ENCODE measurements at places on chromosomes 7 and 10.

- no peak for DNase-seq
Observed at GRCh38 chr7:47179812-47180515, 401.9 kb downstream of the TNS3 start.

- DNase-seq: no peak
Observed at GRCh38 chr10:77638321-77639101, 903 bp upstream of the KCNMA1 start.

GRCh38 chr7:17521437-17521836, 223.0 kb downstream of the AHR start:
- no peak for DNase-seq

DNA sequence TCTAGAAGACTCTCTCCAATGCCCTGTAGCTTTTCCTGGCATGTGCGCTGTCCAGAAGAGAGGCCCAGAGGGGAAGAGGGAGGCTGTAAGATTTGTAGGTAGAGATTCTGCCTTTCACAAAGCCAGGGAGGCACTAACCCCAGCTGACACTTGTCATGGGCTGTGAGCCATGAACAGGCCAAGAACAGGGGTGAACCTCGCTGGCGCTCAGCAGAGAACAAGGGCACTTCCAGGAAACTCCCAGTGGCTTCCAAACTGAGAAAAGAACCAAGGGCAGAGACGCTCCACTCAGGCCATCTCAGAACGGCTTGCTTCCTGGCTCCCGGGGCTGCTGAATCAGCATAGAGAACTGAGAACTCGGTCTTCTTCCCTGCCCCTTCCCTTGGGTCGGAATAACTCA, 257.8 kb upstream of the ZNF32 start:
- DNase-seq: no peak

DNA sequence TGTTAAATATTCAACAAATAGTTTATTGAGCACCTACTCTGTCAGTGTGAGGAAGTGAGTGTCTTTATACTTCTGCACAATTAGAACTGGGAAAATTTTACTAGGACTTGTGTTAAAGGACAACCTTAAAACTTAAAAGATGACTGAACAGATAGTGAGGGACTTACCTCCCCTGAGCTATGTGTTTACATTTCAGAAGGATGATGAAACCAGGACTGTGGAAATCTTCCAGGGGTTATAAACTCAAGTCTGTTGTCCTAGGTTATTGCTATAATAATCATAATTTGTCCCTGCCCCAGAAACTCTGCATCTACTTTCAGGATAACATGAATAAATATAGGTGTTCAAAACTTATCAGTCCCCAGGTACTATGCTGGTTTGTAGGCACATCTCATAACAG, 261.0 kb upstream of the MKLN1 start:
- DNase-seq: no peak

DNA sequence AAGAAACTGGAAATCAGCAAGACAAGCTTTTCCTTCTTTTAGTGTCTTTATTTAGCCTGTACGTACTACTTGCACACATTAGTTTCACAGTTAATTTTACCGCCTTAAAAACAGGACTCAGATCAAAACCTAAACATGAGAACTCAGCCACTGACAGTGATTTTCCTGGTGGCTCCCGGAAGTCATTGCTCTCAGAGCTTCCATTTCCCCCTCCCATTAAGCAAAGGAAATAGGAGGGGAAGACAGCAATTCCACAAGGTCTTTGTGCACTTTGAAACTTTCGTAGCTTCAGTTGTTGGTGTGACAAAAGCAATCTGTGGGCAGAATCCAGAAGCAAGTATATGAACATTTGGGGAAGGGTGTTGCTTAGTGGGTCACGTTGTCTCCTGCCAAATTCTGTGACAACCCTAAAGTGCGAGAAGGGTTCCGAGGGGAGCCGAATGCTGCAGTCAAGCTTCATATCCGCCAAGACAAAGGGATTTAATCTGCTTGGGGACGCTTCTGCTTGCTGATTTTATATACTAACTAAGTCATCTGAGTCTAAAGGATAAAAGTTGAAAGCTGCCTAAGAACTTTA, 30.4 kb downstream of the FAM53B start:
- DNase-seq: no peak

GRCh38 chr7:106534271-106534846, 126.6 kb downstream of the CCDC71L start:
- DNase-seq: no peak

DNA sequence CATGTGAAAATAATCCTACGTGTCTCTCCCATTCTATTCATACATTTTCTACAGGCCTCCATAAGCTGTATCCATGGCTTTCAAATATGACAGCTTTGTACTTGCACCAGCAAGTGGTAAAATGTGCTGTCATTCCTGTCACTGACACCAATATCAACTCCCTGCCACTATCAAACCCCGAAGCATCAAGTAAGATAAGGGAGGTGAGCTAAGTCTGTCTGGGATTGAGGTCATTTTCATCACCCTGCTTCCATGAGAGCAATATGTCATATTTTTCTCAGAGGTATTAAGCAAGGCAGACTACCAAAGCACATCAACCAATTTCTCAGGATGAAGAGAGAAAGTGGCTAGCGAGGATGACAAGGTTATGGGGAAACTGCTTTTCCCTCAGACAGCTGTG, 11.1 kb downstream of the GPR22 start:
- DNase-seq: no peak

DNA sequence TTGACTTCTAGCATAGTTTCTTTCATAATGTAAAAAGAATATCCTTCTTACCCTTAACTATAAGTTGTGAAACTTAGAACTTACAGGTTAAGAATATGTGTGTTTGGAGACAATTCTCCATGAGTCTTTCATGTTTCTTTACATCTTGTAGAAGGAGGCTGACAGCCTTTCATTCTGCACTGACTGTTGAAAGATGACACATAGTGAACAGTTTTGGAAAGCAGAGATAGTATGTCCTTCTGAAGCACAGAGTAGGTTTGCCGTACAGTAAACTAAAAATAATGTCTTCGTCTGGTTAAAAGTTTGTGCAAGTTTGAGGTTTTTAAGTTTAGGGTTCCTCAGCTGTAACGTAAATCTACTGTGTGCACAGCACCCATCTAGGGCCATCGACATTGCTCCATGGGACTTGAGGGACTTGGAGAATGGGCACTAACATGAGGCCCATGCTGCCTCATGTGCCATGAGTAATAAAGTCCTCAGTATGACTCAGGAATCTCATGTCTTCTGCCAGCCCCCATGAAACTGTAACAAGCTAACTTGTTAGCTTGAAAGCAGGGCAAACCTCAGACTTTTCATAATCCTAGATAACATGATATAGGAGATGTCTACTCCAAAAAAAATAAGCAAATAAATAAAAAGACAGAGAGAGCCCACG, 24.5 kb upstream of the ELAPOR2 start:
- DNase-seq: no peak

DNA sequence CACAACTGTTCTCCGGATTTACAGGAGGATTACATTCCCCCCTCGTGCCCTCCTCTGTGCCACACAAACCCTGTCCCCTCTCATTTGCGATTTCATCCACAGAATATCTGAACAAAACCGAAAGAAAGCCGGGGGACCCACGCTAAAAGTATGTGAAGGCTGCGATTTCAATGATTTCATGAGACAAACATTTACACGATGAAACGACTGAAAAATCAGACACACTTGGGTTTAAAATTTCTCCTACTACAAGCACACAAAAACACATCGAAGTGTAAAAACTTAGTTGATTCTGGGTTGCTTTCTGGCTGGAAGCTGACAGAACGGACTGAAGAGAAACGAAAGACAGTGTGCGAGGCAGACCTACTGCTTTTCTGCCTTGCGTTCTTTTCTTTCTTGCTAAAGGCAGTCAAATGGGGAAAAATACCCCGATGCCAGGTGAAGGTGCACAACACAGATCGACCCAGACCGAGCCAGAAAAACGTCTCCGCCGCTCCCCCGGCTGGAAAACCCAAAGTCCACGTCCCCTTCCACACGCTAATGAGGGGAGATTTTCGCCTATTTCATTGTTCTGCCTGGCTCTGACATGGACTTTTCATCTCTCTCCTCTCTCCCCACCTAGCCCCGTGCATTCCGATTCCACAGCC, 1.2 kb downstream of the HIPK2 start:
- peak; percentile 38 for DNase-seq

GRCh38 chr10:13750299-13751190, 163.8 kb downstream of the PRPF18 start:
- no peak for DNase-seq

- no peak for DNase-seq
Observed at GRCh38 chr10:120387326-120387725, 69.7 kb upstream of the PLPP4 start.

- peak; percentile 87 for DNase-seq
Observed at GRCh38 chr7:73734619-73735527, 3.7 kb downstream of the ABHD11 start.

DNA sequence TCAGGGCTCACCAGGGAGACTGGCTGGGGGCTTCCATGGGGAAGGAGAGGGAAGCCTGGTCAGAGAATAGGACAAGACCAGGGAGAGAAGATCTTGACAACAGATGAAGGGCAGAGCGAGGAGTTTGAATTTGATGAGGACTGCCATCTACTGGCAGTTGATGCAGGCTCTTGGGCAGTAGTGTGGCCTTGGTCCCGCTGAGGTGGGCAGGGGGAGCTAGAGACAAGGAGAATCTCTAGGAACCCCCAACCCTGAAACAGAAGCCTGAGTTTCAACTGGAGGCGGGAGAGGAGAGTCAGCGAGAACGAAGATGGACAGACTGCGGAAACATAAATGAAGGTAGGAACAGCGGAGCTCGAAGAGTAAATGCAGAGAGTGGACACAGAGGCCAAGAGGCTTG, 81.0 kb downstream of the PPP1R3C start:
- DNase-seq: no peak

GRCh38 chr10:43218206-43218950, 48.5 kb downstream of the RASGEF1A start:
- no peak for DNase-seq

- no peak for DNase-seq
Observed at GRCh38 chr10:77110757-77111156, 526.9 kb downstream of the KCNMA1 start.

- no peak for DNase-seq
Observed at GRCh38 chr7:28718545-28718944, 239.6 kb downstream of the TRIL start.

DNA sequence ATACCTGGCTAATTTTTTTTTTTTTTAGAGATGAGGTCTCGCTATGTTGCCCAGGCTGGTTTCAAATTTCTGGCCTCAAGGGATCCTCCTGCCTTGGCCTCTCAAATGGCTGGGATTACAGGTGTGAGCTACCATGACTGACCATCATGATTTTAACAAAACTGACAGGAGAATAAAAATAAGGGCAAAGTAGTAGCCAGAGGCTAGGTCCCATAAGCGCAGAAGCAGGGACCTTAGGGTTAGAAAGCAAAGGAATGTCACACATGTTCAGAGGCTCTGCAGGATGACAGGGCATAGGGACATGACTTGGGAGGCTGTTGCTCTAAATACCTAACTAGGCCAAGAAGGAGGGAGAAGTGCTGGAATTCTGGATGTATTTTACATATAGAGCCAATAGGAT, 5.1 kb upstream of the LIMK1 start:
- no peak for DNase-seq

- DNase-seq: peak; percentile 5
Observed at GRCh38 chr7:30771880-30772425, 736 bp downstream of the MINDY4 start.

- no peak for DNase-seq
Observed at GRCh38 chr7:129083525-129083924, 28.6 kb upstream of the TNPO3 start.

DNA sequence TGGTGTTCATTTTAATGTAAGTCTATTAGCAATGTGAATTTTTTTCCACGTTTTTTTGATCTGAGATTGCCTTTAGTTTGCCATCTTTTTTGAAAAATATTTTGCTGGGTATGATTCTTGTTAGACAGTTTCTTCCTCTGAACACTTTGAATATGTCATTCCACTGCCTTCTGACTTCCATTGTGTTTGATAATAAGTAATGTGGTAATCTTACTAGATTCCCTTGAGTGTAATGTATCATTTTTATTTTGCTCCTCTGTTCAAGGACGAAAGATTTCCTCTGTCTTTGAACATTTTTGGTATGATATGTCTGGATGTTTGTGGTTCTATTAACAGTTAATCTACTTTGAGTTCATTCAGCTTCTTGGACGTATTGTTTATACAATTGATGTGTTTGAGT, 371.4 kb downstream of the SUGCT start:
- DNase-seq: no peak

GRCh38 chr7:770741-771166, 43.7 kb upstream of the PRKAR1B start:
- no peak for DNase-seq

DNA sequence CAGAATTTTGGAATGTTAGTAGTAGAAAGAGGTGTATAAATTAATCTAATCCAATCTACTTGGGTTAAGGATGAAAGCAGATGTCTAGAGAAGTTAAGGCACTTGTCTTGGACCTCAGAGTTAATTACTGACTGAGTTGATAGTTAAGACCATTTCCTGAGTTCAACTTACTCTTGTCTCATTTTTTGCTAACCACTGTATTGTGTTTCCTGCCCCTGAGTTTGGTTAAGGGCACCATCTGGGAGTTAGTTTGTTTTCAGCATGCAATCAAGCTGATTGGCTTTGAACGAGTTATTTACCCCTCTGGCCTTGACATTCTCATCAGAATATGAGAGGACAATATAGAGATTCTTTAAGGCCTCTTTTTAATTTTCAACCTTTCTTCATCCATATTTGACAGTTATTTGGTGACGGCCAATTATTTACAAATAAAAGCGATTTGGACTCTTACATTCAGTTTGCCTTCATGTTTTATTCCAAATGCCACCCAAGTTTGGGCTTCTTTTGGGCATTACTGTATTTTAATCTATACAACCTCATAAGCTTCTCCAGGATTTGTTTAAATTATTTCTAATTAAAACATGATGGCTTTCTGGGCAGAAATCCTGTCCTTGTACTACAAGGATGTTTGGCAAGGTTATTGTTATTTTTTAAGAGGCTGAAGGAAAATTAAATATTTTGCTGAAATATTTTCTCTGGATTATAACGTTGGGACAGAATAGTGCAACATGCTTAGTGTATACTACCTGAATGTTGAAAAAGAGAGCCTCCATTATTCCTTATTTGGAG, 225.0 kb downstream of the CACNB2 start:
- DNase-seq: no peak

DNA sequence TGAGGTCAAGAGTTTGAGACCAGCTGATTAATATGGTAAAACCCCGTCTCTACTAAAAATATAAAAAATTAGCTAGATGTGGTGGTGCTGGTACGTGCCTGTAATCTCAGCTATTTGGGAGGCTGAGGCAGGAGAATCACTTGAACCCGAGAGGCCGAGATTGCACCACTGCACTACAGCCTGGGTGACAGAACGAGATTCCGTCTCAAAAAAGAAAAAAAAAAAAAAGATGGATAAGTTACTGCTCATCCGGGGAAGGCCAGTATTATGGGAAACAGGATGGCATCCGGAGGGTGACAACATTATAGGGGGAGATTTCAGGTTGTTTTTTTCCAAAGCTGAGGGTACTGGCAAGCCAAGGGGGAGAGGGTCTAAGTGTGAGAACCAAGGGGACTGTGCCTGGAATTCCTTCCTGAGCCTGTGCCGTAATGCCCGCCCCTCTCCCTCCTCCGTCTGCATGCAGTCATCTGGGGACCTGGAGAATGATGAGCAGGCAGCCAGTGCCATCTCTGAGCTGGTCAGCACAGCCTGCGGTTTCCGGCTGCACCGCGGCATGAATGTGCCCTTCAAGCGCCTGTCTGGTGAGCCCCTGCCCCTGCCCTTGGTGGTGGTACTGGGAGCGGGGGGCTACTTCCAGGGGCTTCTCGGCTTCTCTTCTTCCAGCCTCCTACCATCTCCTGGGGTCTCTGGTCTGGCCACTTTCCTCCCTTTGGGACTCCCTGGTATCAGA, 4.4 kb downstream of the LAMTOR4 start:
- no peak for DNase-seq

- DNase-seq: no peak
Observed at GRCh38 chr7:143303733-143304132, 12.2 kb upstream of the CLCN1 start.

GRCh38 chr7:129354428-129355157, 79.6 kb upstream of the STRIP2 start:
- no peak for DNase-seq
